ENCODE measurements at places on chromosomes 2 and 18.

- DNase-seq: peak; percentile 34
These were observed 1.1 kb upstream of the PPP3R1 start for GRCh38 chr2:68253219-68254068.

GRCh38 chr2:1234731-1235308 is 178.4 kb upstream of the TPO start:
- peak; percentile 15 for DNase-seq

DNA sequence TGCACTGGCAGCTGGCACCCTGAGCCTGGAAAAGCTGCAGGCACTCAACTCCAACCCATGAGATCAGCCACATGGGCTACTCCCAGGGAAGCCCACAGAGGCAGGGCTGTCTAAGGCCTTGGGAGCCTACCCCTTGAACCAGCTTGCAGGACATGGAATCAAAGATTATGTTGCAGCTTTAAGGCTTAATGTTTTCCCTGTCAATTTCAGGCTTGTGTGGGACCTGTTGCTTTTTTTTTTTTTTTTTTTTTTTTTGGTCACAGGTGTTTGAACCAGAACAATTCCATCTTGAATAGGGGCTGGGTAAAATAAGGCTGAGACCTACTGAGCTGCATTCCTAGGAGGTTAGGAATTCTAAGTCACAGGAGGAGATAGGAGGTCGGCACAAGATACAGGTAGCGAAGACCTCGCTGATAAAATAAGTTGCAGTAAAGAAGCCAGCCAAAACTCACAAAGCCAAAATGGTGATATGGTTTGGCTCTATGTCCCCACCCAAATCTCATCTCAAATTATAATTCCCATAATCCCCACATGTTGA is 7.5 kb upstream of the IL1A start:
- DNase-seq: no peak

- DNase-seq: no peak
These were observed 14.3 kb downstream of the RBMS1 start for GRCh38 chr2:160479269-160479668.

DNA sequence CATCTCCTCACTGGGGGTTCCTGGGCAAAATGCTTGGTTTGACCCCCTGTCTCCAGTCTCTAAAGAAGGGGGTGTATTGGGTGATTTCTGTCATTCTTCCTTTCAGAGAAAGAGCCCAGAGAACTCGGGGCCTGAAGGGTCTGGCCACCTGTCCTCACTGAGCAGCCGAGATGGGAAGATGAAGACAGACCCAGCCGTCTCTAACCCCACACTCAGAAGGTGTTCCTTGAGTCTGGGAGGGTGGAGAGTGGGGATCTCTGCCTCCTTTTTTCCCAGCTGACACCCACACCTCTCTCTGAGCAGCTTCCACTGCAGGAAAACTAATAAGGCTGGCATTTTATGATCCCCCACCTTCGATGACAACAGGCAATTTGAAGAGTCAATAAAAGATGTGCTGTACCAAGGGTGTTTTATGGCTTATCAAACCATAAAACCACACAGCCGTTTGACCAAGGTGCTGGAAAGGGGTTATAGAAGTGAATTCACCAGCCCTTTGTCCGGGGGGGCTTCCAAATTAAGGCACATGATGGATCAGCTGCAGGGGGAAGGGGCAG is 213.8 kb downstream of the SMAD2 start:
- no peak for DNase-seq

- DNase-seq: no peak
These were observed 63.0 kb upstream of the HAAO start for GRCh38 chr2:42855221-42855970.

DNA sequence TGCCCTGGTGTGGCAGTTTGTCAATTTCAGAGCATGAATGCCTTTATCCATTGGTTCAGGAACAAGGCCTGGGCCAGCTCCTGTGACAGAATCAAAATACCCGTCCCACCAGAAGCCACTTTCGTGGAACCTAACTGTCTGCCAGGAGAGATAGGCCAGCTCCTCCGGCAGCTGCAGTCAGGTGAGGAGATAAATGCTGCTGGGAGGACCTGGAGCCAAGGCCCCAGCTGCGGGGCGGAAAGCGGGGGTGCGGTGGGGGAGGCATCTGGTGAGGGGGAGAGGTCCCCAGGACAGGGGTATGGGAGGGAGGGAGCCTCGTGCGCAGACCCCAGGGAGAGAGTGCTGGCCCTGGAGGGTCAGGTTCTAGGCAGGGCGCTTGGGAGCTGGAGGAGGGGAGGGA is 4.4 kb upstream of the ASB1 start:
- DNase-seq: no peak

DNA sequence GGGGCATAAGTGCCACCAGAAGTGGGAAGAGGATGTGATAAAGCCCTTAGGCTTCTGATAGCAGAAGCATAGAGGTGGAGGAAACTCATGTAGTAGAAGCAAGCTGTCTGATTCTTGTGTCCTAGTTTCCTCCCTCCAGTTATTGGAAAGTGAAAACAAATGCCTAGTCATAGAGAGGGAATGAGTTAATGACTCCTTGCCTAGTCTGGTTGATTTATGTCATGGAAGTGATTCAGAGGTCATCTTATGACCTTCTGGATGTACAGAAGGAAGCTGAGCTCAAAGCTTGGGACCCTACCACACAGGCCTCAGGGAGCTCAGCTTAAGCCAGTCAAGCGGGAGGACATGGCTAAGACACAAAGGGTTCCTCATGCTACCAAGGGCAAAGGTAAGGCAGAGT is 232.2 kb downstream of the THSD7B start:
- DNase-seq: peak; percentile 51

DNA sequence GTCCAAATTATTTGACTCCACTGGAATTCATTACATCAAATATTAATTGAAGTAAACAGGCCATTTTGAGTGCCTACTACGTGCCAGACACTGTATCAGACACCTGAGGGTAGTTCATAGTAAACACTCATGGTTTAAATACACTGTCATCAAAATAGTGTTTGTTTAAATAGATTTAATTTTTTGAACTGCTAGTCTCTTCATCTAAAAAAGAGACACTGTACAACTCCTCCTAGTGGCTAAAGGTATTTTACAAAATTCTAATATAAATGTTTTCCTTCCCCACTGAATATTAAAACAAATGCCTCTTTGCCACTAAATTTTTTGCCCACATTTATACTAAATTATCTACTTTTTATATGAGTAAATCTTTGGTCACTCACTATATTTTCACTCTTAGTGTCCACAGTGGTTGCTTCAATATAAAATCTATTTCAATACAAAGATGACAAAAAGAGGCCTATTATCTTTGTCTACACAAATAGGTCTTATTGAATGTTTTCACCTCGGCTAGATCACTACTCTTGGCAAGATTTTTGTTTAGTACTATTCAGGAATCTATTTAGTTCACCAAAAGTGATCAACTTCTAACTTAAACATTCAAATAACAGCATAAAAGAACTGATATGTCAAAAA is 122.1 kb downstream of the TMEM247 start:
- DNase-seq: no peak

GRCh38 chr18:65938592-65939372 is 188.0 kb downstream of the CDH7 start:
- no peak for DNase-seq
